ENCODE measurements at places on chromosomes 5 and 9.

- ATAC-seq: peak; percentile 82
Measured at GRCh38 chr5:69271376-69271775, 36.7 kb downstream of the CDK7 start.

- no peak for ATAC-seq
Measured at GRCh38 chr5:112367400-112367799, 51.7 kb downstream of the EPB41L4A start.

- ATAC-seq: no peak
Measured at GRCh38 chr9:5205071-5205470, 19.6 kb upstream of the INSL6 start.

DNA sequence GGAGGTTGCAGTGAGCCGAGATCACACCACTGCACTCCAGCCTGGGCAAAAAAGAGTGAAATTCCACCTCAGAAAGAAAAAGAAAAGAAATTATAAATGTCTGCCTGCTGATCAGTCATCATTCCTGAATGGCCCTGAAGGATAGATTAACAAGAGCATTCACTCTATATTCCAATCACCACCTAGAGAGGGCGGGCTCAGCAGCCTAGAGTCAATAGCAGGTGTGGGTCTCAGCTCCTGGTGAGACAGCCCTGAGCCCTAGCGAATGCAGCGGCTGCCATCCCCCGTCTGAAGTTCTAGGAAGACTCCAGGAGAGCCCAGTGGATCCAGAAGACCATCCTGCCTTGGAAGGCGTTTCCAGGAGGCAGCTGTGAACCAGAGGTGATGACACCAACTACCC, 12.0 kb downstream of the FBP1 start:
- no peak for ATAC-seq

DNA sequence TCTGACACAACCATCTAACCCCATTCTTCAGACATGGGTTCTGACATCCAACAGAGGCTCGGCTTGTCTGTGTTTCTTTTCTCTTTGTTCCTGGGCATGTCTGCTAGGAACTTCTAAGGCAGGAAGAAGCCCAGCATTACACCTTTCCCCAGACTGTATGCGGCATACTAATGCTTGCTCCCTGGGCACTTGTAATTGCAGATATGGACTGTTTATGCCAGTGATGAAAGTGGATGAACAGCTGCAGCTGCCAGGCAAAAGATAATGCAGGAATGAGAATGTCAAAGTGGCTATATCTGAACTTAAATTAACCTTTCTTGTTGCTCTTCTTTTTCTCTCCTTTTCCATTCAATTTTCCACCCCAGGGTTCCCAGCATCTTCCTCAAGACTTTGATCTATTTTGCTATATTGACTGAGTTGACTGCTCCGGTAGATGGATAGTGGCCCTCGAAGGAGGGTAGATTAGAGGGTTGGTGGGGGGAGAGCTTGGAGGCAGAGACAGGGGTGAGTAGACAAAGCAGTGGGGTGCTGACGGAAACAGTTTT, 344.4 kb downstream of the MAN2A1 start:
- no peak for ATAC-seq
